ENCODE measurements at places on chromosomes 3 and 15.

- no peak for DNase-seq
Measured at GRCh38 chr15:94080416-94080815, 150.9 kb upstream of the MCTP2 start.

DNA sequence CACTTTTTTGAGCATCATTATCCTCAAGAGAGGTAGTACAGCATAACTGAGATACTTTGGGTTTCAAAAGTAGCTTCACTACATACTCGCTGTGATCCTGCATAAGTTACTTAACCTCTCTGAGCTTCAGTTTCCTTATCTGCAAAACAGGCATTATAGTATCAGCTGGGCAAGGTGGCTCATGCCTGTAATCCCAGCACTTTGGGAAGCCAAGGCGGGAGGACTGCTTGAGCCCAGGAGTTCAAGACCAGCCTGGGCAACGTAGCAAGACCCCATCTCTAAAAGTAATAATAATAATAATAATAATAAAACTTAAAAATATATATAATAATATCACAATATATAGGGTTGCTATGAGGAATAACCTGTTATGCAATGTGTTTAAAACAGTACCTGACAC, 10.9 kb downstream of the CIAO2A start:
- no peak for DNase-seq

DNA sequence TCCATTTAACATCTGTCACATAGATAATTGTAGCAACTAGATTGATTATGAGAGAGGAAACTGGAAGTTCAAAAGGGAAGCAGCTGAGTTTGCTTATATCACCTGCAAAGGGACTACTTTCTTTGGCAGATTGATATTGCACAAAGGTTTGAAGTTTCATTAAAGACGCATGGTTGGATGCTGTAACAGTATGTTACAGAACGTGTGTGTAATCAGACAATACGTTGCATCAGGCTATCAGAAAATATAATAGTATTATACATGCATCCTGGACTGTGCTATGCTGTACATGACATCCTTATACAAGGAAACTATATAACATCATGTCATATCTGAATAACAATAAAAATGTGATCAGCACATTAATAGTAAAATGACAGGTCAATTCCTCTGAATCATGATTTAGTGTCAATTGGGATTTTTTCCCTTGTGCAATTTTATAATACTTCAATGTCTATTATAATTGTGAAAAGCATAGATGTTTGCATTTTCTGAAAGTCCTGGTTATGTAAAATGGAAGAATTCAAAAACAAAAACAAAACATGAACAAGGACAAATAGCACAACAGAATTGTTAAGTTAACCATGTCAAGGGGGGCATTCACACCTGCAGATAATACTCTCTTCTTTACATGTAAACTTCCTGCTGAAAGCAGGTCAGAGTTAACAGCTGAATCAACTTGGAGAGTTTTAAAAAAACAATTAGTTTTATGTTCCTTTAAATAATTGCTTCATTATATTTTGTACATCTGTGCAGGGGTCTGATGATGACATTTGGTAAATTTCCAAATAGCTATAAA, 283.2 kb upstream of the KCNH8 start:
- DNase-seq: no peak

GRCh38 chr15:49731187-49732099, 110.6 kb downstream of the DTWD1 start:
- DNase-seq: no peak

GRCh38 chr3:70180664-70181063, 131.8 kb downstream of the MDFIC2 start:
- no peak for DNase-seq

DNA sequence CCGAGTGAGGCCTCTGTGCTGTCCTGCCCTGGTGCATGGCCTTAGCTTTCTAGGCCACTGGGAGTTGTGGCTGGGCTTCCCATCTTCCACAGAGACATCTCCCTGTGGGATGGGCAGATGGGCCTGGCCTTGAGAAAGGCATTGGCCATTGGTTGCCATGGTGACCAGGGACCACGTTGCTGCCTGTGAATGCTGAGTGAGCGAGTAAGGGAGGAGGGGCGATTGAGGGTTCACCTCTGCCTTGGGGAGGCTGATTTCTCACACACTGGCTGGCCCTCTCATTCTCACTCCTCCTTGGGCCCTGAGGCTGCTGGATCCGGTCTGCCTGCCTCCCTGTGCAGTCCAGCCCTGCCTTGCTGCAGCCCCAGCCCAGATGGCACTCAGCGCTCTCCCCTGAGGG, 26.4 kb upstream of the DOCK3 start:
- DNase-seq: no peak

- no peak for DNase-seq
Measured at GRCh38 chr3:157086060-157086750, 73.7 kb downstream of the CCNL1 start.

- DNase-seq: no peak
Measured at GRCh38 chr3:196609805-196610515, 29.5 kb upstream of the NRROS start.

GRCh38 chr3:126935756-126936509, 47.0 kb upstream of the PLXNA1 start:
- no peak for DNase-seq

DNA sequence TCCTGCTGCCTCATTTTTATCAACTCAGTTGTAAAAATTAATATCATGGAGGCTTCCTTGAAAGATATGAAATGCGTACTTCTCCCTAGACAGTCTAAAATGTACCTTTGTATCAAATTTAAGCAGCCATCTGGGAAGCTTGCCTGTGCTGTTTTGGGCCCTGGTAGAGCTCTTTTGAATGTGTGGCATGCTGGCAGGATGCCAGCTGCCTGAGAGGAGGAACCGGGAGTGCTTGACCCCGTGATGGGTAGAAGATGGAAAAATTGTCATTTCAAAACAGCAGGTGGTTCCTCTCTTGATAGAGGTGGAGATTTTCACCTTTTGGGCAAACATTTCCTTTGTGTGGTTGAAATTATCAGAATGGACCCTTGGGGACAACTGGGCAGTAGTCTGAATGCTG, 245.3 kb downstream of the RPLP1 start:
- no peak for DNase-seq

GRCh38 chr3:9480265-9480664, 73.4 kb downstream of the LHFPL4 start:
- no peak for DNase-seq

DNA sequence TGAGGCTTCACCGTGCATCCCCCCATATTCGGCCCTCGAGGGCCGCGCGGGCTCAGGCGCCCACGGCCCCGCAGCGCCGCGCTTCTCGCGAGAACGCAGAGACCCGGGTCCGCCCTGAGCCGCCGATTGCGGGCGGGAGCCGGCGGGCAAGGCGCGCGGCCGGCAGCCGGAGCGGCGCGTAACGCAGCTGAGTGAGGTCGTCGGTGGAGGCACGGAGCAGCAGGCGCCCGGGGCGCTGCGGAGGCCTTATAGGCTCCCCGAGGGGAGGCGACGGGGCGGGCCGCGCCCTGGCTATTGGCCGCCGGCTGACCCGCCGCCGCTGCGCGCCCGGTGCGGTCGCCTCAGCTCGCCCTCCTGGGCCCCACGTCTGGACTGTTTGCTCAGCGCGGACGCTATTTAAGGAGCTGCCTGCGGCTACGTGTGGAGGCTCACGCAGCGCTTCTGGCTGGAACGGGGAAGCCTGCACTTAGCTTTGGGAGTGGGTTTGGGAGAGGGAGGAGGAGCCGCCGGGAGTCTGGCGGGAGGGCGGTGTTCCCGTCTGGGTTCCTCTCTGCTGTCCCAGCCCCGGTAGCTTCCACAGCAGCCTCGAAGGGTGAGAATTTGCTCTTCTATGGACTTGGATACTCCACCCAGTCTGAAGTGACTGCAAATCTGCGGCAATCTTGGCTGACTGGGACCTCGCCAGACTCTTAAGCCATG, at the start of gene PLOD2:
Gene PLOD2 (minus strand): TSS at position 221 of the 699 bp plus-strand sequence. CDS start 195 bp downstream, at position 26.
- DNase-seq: peak; percentile 83

GRCh38 chr3:15345608-15346137, 13.3 kb upstream of the SH3BP5 start:
- DNase-seq: no peak

- no peak for DNase-seq
Measured at GRCh38 chr15:51382787-51383186, 41.3 kb downstream of the GLDN start.

DNA sequence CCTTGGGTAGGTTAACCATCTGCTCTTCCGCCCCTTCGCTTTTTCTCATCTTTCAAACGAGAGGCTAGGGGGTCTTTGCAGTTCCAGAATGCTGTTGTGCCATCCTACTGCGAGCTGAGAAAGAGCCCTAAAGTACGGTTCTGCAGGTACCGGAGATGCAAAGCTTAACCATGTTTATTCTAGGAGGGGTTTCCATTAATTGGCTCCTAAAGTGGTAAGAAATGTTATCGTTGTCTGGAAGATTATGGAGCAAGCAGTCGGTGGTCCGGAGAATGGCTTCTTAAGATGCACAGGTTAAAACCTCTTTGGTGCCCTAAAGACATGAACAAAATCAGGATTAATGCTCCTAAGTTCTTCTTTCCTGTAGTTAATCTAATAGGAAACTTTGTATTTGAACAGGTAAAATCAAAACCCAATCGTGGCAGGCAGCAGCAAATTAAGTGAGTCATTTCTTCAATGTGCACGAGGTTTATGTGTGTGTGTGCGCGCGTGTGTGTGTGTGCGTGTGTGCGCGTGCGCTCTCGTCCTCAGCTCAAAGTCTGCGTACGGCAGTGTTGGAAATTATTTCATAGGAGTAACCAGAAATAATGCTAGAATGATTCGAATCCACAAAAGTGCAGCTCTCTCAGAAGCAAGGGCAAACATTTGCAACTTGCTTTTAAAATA, 772 bp downstream of the FAM81A start:
- DNase-seq: no peak

- no peak for DNase-seq
Measured at GRCh38 chr15:59632714-59633113, 21.1 kb downstream of the GCNT3 start.

GRCh38 chr3:10006048-10006761, 19.6 kb upstream of the EMC3 start:
- DNase-seq: no peak

- DNase-seq: no peak
Measured at GRCh38 chr3:487614-488013, 291.1 kb downstream of the CHL1 start.

- DNase-seq: no peak
Measured at GRCh38 chr3:15040844-15041243, 24.3 kb downstream of the MRPS25 start.

GRCh38 chr15:25785641-25786025, 77.5 kb downstream of the ATP10A start:
- DNase-seq: no peak

DNA sequence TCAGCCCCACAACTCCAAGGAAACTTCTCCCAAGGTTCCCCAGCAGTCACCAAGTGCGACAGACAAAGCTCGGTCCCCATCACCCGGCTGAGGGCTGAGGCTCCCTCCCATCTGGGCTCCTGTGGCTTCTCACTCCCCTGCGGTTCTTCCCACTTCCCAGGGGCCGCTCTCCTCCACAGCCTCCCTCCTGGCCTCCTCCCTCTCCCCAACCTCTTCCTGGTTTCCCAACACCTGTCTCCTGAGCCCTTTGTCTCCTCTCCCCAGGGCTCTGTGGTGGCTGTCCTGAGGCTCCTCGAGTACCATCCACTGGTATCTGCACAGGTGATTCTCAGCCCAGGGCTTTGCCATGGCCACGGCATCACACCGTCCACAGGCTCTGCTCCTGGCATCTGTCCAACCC, 113.2 kb upstream of the NSMCE3 start:
- no peak for DNase-seq

- no peak for DNase-seq
Measured at GRCh38 chr3:125025642-125026041, 30.2 kb downstream of the HEG1 start.

- no peak for DNase-seq
Measured at GRCh38 chr3:42398080-42398479, 12.3 kb downstream of the LYZL4 start.

DNA sequence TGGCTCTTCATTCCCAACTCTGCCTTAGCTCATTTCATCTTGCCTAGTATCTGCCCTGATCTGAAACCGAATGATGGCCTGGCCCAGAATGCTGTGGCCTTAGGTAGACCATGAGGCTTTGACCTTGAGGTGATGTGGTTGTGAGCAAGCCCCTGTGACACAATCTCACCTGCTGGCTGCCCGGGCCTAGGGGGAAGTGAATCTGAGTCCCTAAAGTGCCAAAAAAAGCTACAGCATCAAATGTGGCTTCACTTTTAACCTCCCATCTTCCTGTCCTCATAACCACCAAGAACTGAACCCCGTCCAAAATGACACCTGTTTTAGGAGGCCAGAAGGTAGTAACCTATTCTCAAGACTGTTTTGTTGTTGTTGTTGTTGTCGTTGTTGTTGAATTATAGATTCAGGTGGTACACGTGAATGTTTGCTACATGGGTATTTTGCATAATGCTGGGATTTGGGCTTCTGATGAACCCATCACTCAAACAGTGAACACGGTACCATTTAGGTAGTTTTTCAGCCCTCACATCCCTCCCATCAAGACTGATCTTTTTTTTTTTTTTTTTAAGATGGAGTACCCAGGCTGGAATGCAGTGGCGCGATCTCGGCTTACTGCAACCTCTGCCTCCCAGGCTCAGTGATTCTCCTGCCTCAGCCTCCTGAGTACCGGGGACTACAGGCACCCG, 54.6 kb downstream of the MCCC1 start:
- DNase-seq: no peak

- DNase-seq: no peak
Measured at GRCh38 chr15:42082823-42083604, 11.3 kb downstream of the PLA2G4D start.

DNA sequence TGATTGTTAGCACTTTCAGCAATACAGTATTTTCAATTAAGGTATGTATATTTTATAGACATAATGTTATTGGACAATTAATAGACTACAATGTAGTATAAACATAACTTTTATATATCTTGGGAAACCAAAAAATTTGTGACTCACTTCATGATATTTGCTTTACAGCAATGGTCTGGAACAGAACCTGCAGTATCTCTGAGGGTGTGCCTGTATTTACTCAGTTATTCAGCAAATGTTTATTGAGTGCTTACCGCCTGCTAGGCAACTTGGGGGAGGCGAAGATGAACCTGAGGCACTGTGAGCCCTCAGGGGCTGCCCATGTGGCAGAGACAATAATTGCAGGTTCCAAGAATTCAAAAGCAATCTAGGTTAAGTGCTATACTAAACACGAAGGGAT, 144.8 kb downstream of the GABRB3 start:
- DNase-seq: no peak

DNA sequence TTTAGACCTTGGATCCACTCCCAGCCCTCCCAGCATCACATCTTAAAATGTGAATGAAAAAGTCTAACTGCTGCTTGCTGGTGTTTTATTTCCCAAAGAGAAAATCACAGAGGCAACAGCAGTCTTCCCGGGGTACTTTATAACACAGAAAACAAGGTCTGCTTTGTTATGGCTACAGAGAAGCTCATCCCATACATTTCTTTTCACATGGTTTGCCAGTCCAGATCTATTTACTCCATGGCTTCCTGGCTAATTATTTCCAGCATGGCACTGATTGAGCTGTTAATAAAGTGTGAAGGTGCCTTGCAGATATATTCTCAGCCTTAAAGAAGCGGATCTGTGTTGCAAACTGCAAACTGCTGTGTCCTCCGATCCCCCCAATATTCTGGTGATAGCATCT, 466.1 kb upstream of the CFAP20DC start:
- DNase-seq: no peak
